Activated CD4-positive, alpha-beta memory T cell treated with anti-CD3 and anti-CD28 coated beads for 36 hours (primary cell): ENCODE measurements at places on chromosomes 5 and 9. TPM values are rescaled to one million over a fixed set of nuclear protein-coding genes. Genes with fewer than 3 reads are reported as not detected.

DNA sequence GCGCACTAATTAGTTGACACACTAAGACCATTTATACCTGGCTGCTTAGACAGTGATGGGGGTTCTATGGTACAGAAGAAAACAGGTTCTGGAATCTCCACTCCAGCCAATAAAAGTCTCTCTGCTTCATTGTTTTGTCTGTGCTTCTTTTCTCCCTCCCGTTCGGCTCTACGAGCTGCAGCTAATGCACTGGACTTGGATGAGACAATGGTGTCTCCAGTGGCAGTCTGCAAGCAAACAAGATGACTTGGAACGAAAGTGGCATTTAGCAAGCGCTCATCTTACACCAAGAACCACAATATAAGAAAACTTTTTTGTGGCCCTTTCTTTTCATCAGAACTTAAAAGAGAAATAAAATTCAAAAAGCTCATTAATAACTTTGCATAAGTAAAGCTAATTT is 30.2 kb downstream of the GFM2 start:
- H3K4me1 ChIP-seq = no peaks in the 10 kb centered on the region
- peaks cover 22% of the 10 kb centered on the region for H3K36me3 ChIP-seq
- no peak overlapping the region for H3K27ac ChIP-seq
- H3K27me3 ChIP-seq = no peaks in the 10 kb centered on the region
- no peak for DNase-seq

ANKRD31 gene
- 0.33 TPM for total RNA-seq

DRD1 gene
- not detected for total RNA-seq

SHOC1 gene
- not detected for total RNA-seq

DNA sequence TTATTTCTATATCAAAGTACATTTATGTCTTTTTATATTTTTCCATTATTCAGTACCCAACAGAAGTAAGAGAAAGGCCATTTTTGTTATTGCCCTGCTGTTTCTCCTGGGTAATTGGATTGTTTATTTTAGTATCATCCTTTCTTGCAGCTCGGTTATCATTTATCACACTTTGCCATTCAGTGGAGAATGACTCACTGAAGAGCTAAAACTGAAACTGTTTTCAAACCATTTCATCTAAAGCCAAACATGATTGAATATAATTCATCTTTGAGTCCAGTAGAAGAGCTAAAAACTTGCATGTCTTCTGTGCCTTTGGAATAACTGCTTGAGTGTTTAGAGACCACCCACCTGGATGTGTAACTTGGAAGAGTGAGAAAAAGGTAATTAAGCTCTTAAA is 139.5 kb upstream of the PRDM9 start:
- no peak overlapping the region for H3K4me3 ChIP-seq
- no peaks in the 10 kb centered on the region for H3K27me3 ChIP-seq
- H3K27ac ChIP-seq = no peak overlapping the region
- no peaks in the 10 kb centered on the region for H3K36me3 ChIP-seq
- H3K4me1 ChIP-seq = no peaks in the 10 kb centered on the region
- DNase-seq = no peak

- H3K27me3 ChIP-seq = peaks cover 14% of the 10 kb centered on the region
- H3K27ac ChIP-seq = no peak overlapping the region
- no peaks in the 10 kb centered on the region for H3K36me3 ChIP-seq
- DNase-seq = no peak
- no peak overlapping the region for H3K4me3 ChIP-seq
Observed at GRCh38 chr5:10306806-10307205, 896 bp downstream of the CMBL start.
